GM04503 (cell line): ENCODE measurements at places on chromosomes 5 and 9.

DNA sequence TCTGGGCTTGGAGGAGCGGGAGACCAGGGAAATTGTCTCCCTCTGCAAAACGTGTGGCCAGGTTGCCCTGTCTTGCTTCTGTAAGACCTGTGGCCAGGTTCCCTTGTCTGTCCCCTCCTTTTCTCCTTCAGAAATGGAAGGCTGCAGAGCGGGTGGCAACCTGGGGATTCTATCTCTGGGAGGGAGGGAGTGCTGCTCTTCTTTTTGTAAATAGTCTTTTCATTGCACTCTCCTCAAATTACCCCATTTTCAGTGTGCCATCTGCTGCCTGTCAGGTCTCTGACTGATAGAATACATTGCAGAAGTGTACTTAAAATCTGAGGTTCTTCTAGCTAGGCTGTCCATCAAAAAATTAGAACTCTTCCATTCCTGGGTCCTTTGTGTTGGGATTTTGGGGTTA, 126.0 kb downstream of the GABRB2 start:
- DNase-seq = no peak

GRCh38 chr5:34042321-34042720, 692 bp downstream of the C1QTNF3 start:
- no peak for DNase-seq

DNA sequence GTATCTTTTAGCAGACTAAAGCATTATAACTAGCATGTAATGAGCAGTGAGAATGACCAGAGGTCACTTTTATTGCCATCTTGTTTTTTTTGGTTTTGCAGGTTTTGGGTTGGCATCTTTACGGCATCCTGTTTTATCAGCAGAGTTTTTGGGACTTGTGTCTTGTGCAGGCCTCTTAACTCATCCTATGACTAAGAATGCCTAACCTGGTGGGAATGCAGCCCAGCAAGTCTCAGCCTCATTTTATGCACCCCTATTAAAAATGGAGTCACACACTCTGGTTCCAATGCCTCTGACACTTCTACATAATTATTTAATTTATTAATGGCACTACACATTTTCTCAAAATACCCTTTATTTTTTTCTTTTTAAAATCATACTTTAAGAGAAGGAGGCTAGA, 726.5 kb upstream of the RIOK2 start:
- no peak for DNase-seq

GRCh38 chr9:89177012-89177943, 1.3 kb downstream of the SHC3 start:
- no peak for DNase-seq

GRCh38 chr9:127723444-127723843, 7.6 kb downstream of the TTC16 start:
- DNase-seq = peak; percentile 62

DNA sequence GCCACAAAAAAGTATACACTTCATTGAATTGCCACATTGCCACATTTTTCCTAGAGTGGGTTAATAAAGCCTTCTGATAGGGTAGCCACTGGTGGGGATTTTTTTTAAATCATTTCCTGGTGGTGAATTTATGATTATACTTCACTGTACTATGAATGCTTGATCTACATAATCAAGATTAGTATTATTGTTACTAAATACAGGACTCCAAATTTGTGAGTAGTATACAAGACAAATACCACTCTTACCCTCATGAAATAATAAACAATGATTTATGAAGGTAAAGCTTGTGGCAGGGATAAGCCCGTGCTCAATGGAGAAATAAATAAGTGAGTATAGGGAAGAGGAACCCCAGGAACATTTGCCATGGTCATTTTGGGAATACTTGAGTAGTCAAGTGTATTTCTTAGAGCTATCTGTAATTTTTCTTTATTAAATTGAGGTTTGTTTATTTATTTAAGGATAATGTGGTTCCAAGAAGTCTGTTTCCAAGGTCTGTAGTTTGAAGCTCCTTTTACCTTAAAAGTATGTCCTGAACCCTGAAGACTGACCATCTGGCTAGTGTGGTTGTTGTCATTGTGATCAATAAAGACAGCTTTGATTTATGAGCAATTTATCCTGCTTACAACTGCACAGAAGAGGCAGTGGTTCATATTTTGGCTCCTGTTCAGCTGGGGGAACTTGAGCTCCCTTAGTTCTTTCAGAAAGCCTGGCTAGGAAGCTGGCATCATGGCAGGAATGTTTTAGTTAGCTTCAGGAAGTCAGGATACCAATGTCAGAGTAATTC, 118.6 kb downstream of the ZSWIM6 start:
- peak; percentile 29 for DNase-seq

- DNase-seq = no peak
Observed at GRCh38 chr5:137414112-137414755, 84.9 kb downstream of the SPOCK1 start.

DNA sequence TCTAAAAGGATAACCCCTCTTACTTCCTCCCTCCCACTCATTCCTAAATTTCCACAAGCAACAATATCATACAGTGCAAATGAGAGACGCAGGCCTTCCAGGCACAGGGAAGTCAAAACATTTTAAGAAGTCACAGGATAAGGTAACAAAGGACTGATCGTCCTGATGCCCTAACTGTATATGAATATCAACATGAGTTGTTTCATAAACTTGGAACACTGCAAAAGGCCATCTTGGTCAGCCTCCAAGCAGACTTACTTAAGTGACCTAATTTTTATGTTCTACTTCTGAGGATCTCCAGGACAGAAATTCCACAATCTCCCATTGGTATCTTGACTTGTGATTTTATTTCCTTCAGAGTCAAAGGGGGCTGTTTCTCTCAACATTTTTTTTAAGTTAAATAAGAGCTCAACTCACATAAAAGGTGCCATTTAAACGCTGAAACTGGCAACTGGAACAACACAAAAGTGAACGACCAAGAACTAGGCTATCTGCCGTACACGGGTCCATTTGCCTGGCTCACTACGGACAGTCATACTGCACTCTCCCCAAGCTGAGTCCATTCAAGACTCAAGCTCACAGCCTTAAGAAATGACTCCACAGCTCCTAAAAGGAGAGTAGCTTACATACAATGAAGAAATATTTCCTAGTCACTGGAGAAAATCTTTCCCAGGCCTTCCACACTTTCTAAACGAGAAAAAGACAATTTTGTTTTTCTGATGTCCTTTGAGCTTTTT, 71.3 kb downstream of the LHFPL2 start:
- no peak for DNase-seq

GRCh38 chr5:115480271-115480670, 64.3 kb downstream of the FEM1C start:
- no peak for DNase-seq

DNA sequence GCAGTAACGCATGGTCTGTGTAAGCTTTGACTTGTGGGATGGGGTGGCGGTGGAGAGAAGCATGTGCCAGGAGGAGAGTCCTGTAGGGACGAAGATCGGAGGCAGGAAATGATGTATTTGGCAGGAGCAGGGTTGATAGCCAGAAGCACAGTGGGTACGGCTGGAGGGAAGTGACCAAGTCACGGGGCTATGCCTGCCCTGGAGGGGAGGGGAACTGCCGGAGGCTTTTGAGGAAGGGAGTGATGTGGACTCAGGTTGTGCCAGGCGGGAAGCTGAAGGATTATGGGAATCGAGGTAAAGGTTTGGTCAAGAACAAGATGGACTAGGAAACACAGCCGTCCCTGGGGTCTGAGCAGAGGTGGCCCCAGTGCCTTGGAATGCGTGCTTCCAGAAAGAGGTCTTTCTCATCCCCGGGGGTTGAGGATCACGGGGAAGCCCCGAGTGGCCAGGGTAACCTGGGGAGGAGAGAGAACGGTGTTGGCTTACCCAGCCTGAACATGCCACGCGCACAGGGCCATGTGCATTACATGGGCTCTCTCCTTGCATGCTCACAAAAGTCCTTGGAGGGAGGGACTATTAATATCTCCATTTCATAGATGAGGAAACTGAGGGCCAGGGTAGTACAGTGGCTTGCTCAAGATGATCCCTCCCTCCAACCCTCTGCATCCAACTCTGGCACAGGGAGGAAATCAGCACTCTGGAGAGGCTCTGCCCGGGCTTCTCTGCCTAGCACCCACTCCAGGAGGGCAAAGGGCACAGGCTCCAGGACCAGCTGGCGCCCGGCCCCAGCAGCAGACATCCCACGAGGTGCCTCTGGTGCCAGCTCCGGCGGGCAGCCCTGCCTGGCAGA, 253.8 kb downstream of the PBX3 start:
- no peak for DNase-seq

DNA sequence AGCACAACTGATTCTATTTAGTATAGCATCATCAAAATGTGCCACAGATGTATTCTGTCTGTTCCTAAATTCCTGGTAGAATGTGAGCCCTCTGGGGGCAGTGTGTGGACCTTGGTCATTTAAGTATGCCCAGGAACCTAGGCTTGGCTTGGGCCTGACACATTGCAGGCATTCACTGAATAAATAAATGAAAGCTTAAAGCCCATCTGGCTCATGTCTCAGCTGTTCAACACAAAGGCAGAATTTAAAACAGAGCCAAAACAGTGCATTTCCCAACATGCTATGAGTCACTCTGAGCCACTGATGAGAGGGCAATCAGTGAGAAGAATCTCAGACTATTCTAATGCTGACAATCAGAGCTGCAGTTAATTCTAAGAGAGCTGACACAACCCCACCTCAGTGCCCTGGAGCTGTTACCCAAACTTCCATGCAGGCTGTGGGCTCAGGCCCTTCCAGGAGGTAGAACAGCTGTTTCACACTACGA, 8.1 kb downstream of the FAM193B start:
- DNase-seq = peak; percentile 99

- no peak for DNase-seq
Observed at GRCh38 chr5:12865529-12865928, 961.3 kb upstream of the CTNND2 start.

DNA sequence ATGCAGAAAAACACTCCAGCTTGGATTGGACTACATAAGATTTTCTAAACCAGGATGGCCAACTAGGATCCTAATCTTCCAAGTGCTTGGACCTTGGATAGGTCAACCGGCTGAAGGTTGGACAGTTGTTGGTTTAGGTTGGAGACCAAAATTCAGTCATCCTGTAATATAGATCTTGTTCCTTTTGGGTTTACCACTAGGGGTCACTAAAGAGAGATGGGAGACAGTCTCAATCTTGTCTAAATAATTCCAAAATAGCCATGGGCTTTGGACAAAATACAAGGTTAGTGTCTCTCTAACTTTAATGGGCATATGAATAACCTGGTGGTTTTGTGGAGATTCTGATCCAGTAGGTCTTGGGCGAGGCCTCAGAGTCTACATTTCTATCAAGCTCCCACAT, 148.7 kb upstream of the ERCC6L2 start:
- DNase-seq = peak; percentile 7

- DNase-seq = peak; percentile 53
Observed at GRCh38 chr5:95712347-95712958, 18.7 kb upstream of the RHOBTB3 start.

GRCh38 chr5:141001446-141001843, 35.2 kb downstream of the PCDHAC2 start:
- DNase-seq = no peak

GRCh38 chr9:94922691-94923107, 196.2 kb downstream of the AOPEP start:
- DNase-seq = peak; percentile 64

GRCh38 chr5:80072103-80073073, 37.2 kb downstream of the THBS4 start:
- no peak for DNase-seq

DNA sequence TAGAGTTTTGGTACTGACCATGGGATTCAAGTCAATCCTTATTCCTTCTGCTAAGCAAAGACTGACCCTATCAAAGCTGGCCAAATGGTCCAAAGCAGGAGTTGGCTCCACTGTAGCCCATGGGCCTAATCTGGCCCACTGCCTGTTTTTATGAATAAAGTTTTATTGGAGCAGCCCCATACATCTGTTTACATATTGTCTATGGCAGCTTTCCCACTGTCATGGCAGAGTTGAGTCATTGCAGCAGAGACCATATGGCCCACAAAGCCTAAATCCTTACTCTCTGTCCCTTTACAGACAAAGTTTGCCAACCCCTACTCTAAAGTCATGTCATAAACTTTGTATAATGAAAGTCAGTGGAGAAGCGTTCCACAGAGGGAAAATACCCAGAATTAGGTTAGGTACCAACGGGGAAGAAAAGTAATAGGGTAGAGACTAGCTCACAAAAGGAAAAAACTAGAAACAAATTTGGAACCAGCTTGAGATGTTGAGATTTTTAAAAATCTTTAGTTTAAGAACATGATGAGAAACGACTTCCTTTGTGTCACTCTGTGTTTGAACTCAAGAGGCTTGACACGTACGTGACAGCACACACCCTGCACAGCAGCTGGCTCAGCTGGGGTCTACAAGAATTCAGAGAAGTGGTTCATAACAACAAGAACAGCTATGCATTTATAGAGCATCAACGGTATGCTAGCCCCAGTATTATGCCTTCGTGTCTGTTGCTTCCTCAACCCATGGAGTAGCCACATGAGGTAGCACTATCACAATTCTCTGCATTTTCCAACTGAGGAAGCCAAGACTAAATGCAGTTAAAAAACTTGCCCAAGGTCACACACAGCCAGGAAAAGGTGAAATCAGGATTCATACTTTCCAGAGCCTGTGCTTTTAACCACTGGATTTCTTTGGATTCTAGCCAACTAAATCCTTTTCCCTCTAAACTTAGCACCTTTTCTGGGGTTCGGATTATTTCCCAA, 198.9 kb upstream of the WWC1 start:
- no peak for DNase-seq

DNA sequence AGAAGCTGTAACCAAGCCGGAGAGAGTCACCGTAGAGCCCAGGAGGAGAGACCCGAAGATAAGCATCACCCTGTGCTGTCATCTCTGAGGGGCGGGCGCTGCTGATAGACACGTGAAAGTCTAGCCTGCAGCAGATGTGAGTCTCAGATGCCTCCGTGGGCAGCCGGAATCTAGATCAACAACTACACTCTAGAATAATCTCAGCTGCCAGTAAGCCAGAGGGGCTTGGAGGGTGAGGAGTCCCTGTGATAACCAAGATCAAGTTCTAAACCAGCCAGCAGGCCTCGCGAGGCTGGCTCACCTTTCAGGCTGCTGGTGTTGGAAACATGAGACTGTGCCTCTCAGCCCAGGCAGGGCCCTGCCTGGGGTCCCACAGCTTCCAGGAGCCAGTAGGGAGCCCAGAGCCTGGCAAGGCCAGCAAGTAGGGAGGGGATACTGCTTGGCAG, 54.1 kb downstream of the DAPK1 start:
- no peak for DNase-seq

DNA sequence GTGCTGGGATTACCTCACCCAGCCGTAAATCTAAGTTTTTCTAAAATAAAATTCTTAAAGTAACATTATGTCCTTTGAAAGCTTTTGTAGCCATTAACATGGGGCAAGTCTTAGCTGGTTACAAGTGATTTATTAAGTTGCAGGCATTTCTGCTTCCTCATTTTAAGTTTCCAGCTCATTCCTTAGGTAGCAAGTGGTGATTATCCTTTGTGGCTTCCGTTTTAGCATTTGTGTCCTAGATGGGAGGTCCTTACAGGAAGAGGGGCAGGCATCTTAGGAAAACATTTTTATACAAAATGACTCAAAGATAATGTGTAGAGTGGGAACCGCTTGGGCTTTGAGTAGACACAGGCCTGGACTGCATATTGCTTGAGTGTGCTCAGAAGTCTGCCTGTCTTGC, 35.0 kb upstream of the ROPN1L start:
- no peak for DNase-seq

- DNase-seq = no peak
Observed at GRCh38 chr9:129351058-129351641, 173.1 kb upstream of the IER5L start.
